Activated T-helper 1 cell treated with anti-CD3 and anti-CD28 coated beads, Interleukin-2, amount 50 U/mL, for 16 hours (primary cell): ENCODE measurements at places on chromosomes 1 and 21.

DNA sequence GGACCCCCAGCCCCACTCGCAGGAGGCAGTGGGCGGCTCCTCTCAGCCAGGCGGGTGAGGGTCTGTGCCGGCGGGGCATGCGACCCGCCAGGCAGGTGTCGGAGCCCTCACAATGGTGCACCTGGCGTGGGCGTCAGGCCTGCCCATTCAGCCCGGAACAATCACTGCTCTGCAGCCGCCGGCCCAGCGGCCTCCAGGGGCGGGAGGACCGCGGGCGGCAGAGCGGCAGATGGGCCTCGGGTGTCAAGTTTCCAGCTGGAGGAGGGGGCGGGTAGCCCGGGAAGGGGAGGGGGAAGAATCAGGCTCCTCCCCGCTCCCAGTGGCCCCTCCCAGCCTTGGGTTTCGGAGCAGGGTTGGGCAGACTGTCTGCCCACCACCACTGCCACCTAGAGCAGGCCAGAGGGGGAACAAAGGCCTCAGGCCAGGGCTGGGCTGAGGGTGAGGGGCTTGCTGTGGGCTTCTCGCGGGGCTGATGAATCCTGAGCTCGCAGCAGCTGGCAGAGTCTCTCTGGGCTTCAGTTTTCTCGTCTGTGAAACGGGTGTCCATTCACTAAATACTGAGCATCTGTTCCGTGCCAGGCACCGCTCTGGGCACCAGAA lies 39.5 kb upstream of the CASZ1 start:
- DNase-seq, result no peak

DNA sequence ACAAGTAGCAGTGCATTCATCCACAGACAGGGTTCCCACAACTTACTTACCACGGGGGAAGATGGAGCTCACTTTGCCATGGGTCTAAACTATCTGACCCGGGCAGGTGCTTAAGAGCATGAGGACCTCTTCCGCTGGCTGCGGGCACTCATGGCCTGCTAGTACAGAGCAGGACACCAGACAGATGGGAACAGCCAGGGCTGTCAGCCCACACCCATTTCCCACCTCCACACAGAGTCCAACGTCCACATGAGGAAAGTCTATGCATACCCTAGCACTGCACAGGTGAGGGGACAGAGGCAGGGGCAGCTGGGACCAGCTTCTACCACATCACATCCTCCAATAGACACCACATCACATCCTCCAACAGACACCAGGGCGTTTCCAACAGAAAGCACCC lies 35.8 kb upstream of the PRDM15 start:
- DNase-seq, result no peak

DNA sequence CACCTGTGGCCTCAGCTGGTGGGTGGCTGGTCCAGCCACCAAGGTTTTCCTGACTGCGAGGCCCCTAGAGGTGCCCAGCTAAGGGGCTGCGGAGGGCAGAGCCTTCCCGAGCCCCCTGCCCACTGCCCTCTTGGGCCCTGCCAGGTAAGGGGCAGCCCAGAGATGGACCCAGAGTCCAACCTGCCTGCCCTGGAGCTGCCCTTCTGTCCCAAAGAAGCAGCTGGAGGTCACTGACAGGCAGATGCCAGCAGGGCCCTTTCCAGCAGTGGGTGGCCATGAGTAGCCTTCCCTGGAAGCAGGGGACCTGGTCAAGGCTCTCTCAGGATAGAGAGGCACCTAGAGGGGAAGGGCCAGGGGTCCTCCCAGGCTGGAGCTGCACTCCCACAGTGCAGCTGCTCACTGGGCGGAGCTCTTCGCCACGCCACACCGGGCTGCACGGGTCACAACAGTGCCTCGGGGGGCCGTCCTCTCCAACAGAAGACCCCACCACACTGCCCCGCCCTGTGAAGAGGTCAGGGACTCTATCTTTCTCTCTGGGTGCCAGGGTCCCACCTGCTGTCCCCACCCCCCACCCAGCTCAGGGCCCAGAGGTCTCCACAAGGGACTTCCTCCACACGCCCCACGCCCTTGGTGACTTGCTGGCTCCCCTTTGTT lies 10.9 kb upstream of the GNB1 start:
- no peak for DNase-seq

- DNase-seq, result no peak
Observed at GRCh38 chr21:41612674-41613532, 104.9 kb upstream of the TMPRSS2 start.

DNA sequence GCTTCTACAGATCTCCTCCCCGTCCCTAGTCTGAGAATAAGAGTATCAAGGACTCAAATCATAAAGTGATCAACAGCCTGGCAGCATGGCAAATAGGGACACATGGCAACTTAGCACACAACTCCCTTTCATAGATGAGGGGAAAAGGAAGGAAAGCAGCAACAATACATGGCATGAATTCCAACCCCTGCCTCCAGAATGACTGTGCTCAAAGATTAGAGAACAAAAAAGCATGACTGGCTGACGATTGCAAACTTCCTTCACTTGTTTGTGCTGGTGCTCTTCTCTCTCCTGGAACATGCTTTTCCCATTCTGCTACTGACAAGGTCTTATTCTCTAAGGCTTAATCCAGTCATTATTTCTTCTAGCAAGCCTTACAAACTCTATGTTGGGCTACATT lies 11.5 kb downstream of the KTI12 start:
- DNase-seq, result no peak
